ENCODE measurements at places on chromosomes 2 and 18. TPM values are rescaled to one million over a fixed set of nuclear protein-coding genes. Genes with fewer than 3 reads are reported as not detected.

DNA sequence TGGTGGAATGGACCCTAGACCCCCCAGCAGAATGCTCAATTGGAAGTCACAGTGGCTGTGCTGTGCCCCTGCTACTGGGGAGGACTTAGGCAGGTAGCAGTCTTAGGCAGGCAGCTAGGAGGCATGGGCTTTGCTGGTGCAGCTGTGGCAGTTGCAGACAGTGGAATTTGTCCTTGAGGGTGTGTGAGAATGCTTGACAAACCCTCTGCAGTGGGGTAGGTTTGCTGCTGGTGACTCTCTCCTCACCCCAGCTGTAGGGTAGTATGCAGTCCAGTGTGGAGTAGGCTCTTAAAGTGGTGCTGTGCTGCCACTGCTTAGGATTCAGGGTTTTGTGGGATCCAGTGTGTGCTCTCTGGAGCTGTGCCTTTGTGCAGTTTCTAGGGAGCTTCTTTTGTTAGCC, 61.3 kb downstream of the NUP35 start:
- peaks cover 13% of the 10 kb centered on the region for H3K4me1 ChIP-seq
- H3K4me3 ChIP-seq, result no peak overlapping the region
- peaks cover 84% of the 10 kb centered on the region for H3K36me3 ChIP-seq

DNA sequence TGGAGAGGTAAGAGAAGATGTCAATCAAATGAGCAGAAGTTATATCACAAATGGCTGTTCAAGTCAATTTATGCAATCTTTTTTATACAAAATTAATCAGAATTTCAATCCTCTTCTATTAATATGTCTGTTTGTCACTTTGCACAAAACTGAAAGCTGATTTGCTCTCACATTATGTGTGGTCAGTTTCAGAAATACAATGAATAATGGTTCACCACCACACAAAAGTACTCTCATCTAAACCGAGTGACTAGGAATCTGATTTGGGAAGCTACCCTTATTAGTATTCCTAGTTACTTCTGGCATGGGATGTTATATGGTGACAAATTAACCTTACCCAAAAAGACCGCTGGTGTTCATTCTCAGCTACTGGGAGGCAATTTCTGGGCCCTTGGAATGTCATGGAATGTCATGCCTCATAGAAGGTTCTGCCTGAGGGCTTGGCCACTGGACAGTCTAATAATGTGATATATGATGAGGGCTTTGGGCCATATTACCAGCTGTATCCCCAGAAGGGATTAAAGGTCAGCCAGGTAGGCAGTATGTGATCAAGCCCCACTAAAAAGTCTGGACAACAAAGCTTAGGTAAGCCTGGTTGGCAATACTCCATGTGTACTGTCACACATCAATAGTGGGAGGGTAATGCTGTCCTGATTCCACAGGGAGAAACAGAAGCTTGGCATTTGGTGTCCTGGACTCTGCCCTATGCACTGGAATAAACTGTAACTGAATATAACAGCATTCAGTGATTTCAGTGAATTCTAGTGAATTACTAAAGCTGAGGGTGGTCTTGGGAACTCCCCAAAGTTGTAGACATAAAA, 113.2 kb downstream of the PIGN start:
- DNase-seq, result no peak
- no peak overlapping the region for H3K27ac ChIP-seq
- H3K4me1 ChIP-seq, result no peaks in the 10 kb centered on the region
- peaks cover 8% of the 10 kb centered on the region for H3K36me3 ChIP-seq

- no peaks in the 10 kb centered on the region for H3K27me3 ChIP-seq
- H3K27ac ChIP-seq, result no peak overlapping the region
- H3K36me3 ChIP-seq, result no peaks in the 10 kb centered on the region
- H3K4me1 ChIP-seq, result peaks cover 4% of the 10 kb centered on the region
Observed at GRCh38 chr2:65325066-65325465, 97.4 kb downstream of the ACTR2 start.

DNA sequence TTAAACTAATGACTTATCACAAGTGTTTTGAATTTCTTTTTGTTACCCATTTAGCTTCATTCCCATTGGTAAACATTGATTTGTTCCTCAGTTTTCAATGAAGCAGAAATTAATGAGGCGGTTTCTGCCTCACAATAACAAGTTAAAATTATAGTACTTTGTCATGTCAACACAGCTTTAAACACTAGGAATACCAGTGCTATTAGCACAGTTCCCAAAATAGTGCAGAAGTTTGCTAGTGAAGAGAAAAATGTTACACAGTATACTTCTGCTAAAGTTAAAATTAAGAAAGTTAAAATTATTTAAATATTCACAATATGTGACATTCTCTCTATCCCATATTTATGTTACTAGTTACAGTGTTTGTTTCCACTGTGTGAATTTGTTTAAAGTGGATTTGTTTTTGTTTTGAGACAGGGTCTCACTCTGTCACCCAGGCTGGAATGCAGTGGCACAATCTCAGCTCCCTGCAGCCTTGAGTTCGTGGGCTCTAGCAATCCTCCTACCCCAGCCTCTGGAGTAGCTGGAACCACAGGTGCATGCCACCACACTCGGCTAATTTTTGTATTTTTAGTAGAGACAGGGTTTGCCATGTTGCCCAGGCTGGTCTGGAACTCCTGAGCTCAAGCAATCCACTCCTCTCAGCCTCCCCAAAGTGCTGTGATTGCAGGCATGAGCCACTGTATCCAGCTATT, 3.8 kb upstream of the CHN1 start:
- H3K36me3 ChIP-seq, result no peaks in the 10 kb centered on the region
- H3K27me3 ChIP-seq, result peaks cover 39% of the 10 kb centered on the region
- no peak for DNase-seq
- peaks cover 11% of the 10 kb centered on the region for H3K4me1 ChIP-seq
- no peak overlapping the region for H3K27ac ChIP-seq

DNA sequence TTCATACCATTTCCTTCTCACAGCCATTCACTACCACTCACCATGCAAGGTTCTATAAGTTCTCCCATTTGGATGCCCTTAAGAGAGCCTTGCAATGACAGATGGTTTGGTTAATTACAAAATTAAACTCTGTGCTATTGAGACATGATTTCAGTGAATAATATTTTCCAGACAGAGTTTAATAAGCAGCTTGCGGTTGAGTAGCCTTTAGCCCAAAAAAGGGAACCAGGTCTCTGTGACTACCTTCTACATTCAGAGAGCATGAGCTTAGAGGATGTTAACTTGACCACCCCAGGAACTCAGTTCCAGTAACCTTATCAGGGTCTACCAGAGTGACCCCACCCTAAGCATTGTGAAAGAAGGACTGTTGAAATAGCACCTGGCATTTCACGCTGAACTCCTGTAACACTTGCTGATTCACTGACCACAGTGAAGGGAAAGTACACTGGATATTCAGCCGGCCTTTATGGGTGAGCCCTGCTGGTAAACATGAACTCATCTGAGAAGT, 1173.1 kb upstream of the ZEB2 start:
- no peaks in the 10 kb centered on the region for H3K4me1 ChIP-seq
- no peaks in the 10 kb centered on the region for H3K27me3 ChIP-seq
- no peaks in the 10 kb centered on the region for H3K36me3 ChIP-seq
- no peak for DNase-seq
- H3K4me3 ChIP-seq, result no peak overlapping the region
- H3K27ac ChIP-seq, result no peak overlapping the region

DNA sequence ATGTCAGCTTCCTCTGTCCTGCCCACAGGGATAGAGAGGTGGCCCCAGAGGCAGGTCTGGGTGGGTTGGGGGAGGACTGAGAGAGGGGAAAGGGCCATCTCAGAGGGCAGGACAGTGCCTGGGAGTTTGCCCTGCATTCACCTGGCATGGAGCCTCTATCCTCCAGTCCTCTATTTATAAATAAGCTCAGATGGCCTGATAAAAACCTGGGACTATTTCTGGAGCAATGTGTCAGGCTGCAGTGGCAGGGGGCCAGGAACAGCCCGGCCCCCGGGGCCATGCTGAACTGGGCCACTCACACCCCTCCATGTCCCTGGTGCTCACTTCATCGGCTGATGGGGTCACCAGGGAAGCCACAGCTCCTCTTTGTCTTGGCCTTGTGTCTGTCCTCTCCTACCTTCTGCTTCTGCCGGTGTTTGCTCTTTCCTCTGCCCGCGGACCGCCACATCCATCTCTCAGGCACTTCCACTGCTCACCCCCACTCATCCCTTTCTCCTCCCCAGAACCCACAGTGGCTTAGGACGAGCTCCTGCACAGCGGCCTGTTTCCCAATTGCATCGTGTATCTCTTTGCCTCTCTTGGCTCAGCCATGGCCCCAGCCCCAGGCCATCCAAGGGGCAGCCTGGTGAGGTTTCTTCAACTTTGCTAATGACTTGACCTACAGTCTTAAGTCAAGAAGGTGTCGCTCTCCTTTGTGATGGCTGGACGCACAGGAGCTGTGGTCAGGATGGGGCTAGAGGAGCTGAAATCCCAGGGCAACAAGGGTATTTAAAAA, 38.8 kb downstream of the SCTR start:
- no peaks in the 10 kb centered on the region for H3K27me3 ChIP-seq
- no peak for DNase-seq
- no peak overlapping the region for H3K27ac ChIP-seq
- H3K4me1 ChIP-seq, result no peaks in the 10 kb centered on the region
- H3K36me3 ChIP-seq, result no peaks in the 10 kb centered on the region
- H3K4me3 ChIP-seq, result no peak overlapping the region

CREG2 gene
- not detected for total RNA-seq

FOXD4L1 gene
- 0.16 TPM for total RNA-seq

RETSAT gene
- total RNA-seq, result 21.5 TPM

Measured in activated naive CD8-positive, alpha-beta T cell treated with anti-CD3 and anti-CD28 coated beads for 36 hours (primary cell).